ENCODE measurements at places on chromosomes 12 and 14. TPM values are rescaled to one million over a fixed set of nuclear protein-coding genes. Genes with fewer than 3 reads are reported as not detected.

- no peak for DNase-seq
These were observed 933.4 kb downstream of the SLC16A7 start for GRCh38 chr12:60529261-60529660.

GRCh38 chr12:30850684-30851083 is 75.9 kb upstream of the TSPAN11 start:
- no peak for DNase-seq

GRCh38 chr14:55843718-55844403 is 263.9 kb downstream of the KTN1 start:
- no peak for DNase-seq

- no peak for DNase-seq
These were observed 209.4 kb upstream of the PLXNC1 start for GRCh38 chr12:93938931-93939330.

CLEC4C gene
- not detected for total RNA-seq
